Activated T-helper 17 cell treated with anti-CD3 and anti-CD28 coated beads, Interleukin-2, amount 50 U/mL, for 72 hours (primary cell): ENCODE measurements at places on chromosomes 3 and 15. TPM values are rescaled to one million over a fixed set of nuclear protein-coding genes. Genes with fewer than 3 reads are reported as not detected.
A peak's percentile ranks its signal among the peaks of the same experiment; 100 is the strongest.

DNA sequence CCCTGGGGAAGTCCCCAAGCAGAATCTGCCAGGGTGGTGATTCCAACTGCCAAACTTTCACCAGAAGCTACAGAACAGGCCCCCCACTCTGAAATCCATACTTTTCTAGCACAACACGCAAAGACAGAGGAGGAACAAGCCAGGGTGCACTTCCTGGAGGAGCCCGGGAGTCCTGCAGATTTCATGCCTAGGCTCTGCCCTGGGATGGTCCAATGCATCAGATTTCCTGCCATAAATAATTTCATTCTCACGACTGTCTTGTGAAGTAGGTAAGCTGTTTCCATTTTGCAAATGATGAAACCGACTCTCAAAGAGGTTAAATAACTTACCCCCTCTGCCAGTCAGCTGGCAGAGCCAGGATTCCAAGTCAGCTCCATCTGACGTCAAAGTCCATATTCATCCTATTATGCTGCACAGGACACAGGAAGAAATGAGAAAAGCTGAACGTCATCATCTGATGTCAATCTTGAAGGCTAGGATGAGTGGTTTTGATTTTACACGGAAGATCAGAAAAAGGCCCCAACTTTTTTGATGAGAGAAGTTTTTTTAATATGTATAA is 134.8 kb upstream of the IGF1R start:
- ATAC-seq = no peak

DNA sequence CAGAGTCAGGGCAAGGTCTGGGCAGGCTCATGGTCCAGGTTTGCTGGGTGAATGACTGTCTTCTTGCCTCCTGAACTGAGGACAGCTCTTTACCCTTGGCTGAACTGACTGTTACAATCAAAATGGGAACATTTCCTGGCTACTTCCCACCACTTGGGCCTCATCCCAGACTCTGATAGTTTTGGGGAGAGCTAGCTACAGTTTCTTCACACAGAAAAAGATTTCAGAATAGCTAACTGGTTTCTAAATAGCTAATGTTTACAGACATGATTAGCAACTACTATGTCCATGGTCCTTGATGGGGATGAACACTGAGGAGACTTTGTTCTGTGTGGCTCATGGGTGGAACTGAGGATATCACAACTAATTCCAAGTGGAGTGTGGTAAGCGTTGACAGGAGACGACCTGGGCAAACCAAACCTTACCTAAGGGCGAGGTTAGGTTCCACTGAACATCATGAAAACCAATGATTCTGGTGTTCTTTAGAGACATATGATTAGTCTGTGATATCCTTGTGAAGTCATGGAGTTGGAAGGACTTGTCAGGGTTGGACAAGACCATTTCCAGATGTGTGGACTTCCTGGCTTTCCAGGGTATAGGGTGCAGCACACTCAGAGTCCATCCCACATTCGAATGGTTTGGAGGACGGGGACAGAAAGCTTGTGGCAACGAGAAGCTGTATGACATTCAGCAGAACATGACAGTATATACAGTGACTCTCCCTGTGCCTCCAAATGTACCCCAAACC is 7.3 kb downstream of the ALPK3 start:
- ATAC-seq = no peak

DNA sequence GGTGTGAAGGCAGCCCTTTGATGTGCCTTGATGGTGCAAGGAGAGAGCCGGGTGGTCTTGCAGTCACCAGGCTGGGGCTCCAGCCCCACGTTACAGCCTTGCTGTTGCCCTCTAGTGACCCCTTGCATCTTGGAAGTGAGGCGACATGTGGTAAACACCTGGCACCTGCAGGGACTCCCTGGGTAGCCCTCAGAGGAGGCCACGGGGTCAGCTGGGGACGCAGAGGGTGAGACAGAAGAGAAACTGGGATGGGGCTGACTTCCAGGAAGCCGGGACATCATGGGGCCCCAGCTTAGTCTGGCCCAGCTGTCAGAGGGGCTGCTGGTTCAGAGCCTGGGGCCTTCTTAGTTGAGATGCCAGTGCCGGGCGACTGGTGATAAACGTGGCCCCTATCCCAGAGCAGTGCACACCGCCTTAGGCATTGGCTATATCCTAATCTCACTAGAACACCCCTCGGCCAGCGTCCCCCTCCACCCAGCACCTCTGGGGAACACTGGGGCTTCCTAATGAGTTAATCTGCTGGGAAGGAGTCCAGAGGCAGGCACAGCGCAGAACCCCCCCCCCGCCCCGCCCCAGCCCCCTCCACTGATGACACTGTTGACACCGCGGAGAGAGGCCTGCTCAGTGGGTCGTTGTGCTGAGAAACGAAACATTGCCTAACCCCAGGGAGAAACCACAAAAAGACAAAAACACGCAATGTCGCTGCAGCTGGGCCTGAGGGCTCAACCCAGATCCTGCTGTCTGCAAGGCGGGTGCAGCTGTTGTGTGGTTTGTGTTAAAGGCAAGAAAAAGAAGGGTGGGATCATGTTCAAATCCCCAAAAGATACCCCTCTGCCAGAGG is 60.5 kb upstream of the KLF13 start:
- peak; percentile 78 for ATAC-seq

GRCh38 chr3:52572221-52572620 is 35.8 kb downstream of the UQCC5 start:
- ATAC-seq = no peak

- ATAC-seq = no peak
Observed at GRCh38 chr15:93189561-93189960, 100.5 kb upstream of the RGMA start.

DNA sequence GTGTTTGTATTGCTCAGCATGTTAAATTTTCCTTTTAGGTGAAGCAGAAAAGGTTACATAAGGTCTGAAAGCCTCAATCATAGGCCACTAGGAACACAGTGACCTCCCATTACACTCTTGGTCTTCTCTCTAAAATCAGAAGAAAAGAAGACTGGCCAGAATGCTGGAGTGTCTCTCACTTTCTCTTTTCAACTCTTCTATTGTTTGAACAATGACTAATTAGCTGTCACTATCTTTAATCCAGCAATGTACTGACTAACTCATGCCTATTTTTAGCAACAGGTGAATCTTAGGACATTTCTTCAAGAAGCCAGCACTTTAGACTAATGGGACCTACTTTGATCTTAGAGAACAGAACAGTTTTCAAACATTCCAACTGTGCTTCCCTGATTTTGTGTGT is 142.8 kb downstream of the TGFBR2 start:
- peak; percentile 72 for ATAC-seq

DNA sequence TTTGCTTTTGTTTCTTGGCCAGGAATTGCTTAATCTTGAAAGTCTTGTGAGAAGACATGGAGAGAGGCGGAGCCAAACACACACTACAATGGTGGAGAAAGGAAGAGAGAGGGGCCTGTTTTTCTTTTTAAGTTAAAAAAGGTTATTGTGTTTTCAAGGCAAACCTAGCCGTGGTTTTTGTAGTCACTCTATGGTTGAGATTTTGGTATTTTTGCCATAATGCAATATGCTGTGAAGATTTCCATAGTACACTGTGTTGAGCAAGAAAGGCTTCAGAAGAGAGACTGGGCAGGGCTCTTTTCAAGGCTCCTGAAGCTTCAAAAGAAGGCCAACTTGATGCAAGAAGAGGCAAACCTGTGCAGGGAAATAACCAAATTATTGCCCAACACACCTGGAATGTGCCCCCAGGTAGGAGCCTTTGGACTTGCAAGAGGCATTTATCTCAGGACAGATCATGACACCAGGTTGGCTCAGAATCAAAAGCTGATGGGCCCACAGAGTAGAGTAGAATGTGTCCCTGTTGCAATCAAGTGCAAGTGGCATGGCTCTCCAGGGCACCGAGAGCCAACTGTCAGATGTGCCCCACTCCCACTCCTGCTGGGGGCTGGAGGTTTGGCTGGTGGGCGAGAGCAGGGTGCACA is 22.1 kb downstream of the AMOTL2 start:
- ATAC-seq = no peak

DNA sequence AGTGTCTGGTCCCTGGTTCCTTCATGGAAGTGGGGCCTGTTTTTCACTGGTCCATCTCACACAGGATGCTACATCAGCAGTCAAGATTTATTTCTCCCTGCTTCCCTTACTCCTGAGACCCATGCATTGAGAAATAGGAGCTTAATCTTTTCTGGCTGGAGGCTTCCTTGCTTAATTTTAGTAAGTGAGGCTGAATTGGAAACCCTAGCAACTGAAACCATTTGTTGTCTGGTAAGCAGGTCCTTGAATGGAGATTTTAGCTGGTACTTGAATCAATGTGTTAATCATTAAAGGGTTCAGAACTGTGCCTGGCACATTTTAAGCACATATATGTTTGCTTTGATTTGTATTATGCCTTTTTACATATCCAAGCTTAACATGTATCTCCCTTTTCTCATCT is 20.2 kb upstream of the MEF2A start:
- ATAC-seq = no peak

NRROS gene
- 26.5 TPM for total RNA-seq

LEKR1 gene
- total RNA-seq = 0.91 TPM

SI gene
- total RNA-seq = not detected
